ENCODE measurements at places on chromosomes 13 and 19.
A peak's percentile ranks its signal among the peaks of the same experiment; 100 is the strongest.

DNA sequence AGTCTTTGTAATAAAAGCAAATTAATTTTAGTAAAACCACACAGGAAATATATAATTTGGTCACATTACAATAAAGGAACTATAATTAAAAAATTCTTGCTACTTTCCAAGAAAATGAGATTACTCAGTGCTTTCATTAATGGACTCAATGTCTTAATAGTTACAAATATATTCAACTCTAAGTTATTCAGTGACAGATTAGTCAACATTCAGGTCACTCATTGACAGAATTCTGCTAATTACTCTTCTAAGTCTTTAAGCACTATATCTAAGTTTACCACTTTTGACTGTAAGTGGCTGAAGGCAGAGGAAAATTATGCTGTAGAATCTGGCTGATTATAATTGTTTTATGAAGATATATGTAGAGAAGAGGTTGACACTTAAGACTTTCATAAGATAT, 1365.0 kb downstream of the EFNB2 start:
- DNase-seq, result no peak

GRCh38 chr13:37403776-37404527, 194.6 kb downstream of the POSTN start:
- DNase-seq, result no peak

- DNase-seq, result no peak
Observed at GRCh38 chr19:1970806-1971502, 30.0 kb downstream of the CSNK1G2 start.

GRCh38 chr13:75870397-75870903, 234.3 kb downstream of the LMO7 start:
- peak; percentile 31 for DNase-seq

DNA sequence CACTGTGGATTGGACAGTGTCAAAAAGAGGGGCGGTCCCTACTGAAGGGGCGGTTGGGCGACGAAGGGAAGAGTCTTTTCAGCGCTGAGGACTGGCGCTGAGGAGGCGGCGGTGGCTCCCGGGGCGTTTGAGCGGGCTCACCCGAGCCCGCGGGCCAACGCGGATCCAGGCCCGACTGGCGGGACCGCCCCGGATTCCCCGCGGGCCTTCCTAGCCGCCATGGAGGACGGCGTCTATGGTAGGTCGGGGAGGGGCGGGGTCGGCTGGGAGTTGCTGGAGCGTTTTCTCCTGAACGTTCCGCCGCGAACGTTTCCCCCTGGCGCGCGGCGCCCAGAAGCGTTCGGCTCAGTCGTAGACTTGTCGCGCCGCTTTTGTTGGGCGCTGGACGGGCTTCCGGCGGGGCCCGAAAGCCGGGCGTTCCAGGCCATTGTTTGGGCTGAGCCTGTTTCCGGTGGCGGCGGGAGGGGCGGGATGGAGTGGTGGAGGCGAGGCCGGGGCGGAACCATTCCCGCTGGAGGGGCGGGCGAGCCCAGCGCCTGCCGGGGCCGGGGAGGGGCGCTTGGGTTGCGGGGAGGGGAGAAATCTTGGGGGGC, at the start of gene CYTH2:
TSS of gene CYTH2 (plus strand) at position 81 of the 593 bp plus-strand sequence. CDS start at position 220, 139 bp downstream.
- DNase-seq, result no peak

DNA sequence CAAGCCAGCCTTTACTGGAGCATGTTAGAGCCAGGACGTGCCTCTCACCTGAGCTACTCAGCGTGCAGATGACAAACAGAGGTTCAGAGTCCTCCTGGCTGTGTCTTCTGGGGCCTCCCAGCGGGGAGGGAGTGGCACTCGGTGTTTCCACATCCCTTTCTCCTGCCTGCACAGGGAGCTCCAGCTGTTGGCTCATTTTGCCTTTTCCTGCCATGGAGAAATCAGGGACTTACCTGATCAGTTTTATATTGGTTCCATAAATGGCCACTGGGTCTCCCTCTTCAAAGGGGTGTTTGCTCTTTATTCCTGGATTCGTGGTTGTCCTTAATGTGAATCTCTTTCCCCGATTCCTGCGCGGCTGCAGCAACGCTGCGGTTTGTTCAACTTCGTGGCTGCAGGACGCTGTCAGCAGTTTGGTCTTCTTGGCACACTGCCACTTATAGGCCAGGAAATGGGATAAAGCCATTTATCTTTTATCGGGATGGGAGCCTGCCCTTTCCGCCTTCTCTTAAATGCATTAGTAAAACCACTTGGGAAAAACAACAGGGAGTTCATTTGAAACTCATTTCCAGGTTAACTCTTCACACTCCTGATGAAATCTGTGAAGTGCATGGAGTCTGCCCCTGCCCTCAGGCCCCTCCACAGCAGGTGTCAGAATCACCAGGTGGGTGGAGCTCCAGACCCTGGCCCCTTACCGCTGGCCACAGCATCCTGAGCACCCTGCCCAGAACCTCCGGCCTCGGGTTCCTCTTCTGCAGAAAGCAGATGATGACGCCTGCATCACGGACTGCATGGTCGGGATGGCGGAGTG, 39.8 kb upstream of the MCF2L start:
- no peak for DNase-seq

- no peak for DNase-seq
Observed at GRCh38 chr19:23286477-23286876, 36.3 kb upstream of the ZNF724 start.

- no peak for DNase-seq
Observed at GRCh38 chr13:30142486-30143211, 164.7 kb downstream of the KATNAL1 start.

- no peak for DNase-seq
Observed at GRCh38 chr19:51181377-51181912, 39.3 kb downstream of the SIGLEC7 start.

- no peak for DNase-seq
Observed at GRCh38 chr13:102582256-102582655, 14.5 kb upstream of the TPP2 start.

DNA sequence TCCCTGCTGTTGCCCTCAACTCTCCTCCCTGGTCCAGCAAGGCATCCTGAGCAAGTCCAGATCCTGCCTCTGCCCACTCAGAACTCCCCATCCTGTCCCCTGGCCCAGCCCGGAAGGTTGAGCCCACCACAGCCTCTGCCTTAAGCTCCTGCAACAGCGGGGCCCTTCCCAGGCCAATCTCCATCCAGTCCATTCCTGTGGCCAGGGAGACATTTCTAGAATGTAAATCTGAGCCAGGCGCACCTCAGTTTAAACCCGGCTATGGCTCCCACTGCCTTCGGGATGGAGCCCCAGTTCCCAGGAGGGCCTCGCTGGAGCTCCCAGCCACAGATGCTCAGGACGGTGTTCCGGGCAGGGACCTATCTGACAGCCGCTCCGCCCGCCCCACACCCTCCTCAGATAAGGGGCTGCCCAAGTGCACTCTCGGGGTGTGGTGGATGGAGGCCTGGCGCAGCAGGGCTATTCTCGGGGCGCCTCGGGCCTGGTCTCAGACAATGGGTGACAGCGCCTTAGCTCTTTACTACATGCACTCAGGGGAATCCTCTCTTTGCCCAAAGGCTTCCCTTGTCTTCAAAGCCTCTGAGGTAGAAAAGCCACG, 5.3 kb downstream of the TRAPPC6A start:
- DNase-seq, result no peak

DNA sequence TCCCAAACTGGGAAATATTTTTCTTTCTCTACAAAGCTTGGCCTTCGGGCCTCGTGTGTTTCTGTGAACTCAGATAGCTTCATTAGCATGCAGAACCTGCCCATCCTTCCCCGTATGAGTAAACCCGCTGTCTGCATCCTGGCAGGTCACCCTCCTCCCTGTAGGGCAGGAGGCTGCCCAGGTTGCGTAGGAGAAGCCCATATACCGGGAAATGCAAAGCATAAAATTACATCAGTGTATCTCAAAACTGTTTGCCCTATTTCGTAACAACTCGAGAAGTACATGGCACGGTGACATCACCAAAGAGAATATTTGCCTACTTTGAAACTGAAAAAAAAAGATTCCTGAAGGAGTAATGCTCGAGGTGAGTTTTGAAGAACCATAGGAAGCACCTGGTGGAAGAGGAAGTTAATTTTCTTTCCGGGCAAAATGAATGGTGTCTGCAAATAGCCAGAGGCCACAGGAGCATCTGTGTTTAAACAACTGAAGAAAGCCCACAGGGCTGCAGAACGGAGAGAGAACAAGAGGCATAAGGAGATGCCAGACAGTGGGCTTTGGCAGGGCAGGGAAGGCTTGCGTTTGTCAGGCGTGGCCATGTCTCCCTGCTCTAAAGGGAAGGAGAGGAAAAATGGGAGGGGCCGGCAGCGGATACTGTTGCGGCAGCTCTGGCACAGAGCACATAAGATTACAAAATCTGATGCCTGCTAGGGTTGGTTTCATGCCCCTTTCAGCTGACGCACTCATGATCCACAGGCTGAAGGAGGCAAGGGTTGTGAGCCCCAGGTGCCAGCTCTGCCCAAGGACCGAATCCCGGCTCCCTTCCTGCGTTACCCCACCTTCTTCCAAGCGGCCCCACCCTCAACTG, 81.4 kb downstream of the IRS2 start:
- DNase-seq, result no peak

DNA sequence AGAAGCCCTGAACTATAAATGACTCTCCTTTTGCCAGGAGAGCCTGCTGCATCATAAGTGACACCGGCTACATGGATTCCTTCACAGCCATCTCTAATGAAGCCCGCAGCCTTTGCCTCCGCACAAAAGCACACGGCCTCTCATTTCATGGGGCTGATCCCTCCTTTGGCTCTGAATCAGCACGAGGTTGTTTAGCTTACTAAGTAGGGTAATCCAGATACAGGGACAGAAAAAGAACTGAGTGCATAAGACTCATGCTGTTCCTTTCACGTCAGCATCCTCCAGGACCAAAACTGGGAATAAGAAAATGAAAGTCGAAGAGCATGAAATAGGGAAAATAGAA, 136.3 kb downstream of the DCT start:
- DNase-seq, result no peak

DNA sequence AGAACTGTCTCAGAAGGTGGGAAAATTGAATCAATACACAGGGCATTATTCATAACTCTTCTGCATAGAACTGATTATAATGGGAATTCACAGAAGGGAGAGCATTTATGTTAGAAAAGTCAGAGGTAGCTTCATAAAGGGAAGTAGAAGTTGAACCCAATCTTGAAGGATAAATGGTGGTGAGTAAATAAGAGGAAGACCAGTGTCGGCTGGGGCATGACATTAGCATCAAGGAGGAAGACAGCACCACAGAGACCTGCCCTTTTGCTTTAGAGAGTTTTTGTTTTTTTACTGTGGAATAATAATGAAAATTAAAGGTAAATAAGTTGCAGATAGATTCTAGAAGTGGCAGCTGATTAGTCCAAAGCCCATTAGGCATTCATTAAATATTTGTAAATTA, 21.9 kb downstream of the CDC16 start:
- no peak for DNase-seq

- peak; percentile 34 for DNase-seq
Observed at GRCh38 chr19:18417250-18418028, 1.8 kb upstream of the SSBP4 start.

- no peak for DNase-seq
Observed at GRCh38 chr19:44646049-44646416, 2.3 kb downstream of the PVR start.

- no peak for DNase-seq
Observed at GRCh38 chr13:92573467-92574057, 653.0 kb upstream of the GPC6 start.

DNA sequence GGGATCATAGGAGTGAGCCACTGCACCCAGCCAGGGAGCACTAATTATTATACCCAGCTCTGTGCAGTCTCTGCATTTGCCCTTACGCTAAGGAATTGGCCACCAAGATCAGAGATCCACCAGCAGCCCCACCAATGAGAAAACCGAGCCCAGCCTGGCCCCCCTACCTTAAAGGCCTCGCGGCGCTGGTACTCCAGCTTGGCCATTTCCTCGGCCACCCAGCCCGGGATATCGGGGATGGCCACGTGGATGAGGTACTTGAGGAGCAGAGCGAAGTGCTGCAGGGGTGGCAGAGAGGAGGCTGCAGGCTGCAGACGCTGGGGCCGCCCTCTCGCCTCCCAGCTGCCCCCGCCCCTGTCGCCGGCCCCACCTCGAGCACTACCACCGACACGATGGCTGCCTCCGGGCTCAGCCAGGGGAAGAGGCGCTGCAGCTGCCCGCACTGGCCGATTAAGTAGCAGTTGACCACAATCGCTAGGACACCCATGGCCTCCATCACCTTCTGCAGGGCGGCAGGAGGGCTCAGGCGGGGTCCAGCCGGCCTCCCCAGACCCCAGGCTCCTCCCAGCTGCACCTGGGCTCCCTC, 7.5 kb downstream of the ANO8 start:
- DNase-seq, result no peak

DNA sequence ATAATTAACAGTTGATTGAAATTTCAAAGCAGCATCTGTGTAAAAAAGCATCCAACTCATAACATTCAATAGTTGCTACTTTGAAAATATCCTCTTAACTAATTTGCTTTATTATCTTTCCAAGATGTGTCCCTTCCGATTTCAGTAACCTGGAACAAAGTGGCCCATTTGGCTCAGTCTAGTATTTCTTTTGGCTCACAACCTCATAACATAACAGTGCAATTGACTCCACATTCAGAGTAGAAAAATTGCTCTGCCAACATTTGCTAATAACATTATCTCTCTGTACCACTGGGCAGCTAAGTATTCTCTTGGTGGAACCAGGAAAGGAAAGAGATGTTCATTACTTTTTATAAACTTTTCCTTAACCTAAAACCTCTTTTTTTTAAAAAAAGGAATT, 571.1 kb upstream of the ARGLU1 start:
- no peak for DNase-seq

DNA sequence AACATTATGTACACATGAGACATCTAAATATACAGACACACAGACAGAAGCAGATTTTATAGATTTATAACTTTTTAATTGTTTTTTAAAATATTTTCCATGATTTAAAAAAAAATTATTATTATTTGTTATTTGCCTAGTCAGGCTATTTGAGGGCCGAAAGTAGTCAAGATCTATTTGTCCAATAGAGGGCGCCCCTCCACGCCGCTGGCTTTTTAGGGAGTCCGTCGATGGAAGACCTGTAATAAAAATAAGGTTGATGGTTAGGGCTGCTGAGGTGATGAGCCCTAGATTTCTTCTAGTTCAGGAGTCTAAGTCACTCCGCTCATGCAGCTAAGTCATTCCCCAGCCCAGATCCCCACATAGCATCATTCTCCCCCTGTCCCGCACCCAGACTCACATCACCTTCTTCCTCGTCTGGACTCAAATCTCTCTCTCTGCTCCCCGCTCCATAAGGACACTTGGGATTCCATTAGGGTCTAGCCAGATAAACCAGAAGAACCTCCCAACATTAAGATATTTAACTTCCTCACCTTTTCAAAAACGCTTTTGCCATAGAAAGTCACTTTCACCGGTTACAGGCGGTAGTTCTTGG, 33.9 kb upstream of the CEACAM21 start:
- peak; percentile 69 for DNase-seq

DNA sequence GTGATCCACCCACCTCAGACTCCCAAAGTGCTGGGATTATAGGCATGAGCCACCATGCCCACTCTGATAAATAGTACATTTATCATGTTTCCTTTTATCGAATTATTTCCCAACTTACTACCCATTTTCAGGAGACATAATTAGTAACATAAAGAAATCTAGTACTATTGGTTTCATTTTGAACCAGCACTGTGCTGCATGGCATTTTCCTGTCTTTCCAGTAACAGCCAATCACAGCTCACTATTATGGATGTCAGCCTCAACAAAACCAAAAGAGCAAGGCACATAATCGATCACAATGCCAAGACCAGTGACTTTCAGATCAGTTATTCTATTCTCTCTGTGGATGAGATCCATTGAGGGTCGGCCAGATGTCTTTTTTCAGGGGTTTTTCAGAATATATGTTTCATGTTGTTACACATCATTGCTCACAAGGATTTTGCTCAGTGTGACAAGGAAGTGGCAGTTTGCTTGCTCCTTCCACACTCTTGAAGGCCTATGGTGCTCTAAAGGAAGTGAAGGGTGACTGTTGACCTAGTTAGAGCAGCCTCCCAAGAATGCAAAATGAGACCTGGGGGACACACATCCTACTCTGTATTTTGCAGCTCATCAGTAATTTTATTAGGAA, 233.4 kb downstream of the KCNRG start:
- DNase-seq, result no peak
